ENCODE measurements at places on chromosomes 5 and 9.

DNA sequence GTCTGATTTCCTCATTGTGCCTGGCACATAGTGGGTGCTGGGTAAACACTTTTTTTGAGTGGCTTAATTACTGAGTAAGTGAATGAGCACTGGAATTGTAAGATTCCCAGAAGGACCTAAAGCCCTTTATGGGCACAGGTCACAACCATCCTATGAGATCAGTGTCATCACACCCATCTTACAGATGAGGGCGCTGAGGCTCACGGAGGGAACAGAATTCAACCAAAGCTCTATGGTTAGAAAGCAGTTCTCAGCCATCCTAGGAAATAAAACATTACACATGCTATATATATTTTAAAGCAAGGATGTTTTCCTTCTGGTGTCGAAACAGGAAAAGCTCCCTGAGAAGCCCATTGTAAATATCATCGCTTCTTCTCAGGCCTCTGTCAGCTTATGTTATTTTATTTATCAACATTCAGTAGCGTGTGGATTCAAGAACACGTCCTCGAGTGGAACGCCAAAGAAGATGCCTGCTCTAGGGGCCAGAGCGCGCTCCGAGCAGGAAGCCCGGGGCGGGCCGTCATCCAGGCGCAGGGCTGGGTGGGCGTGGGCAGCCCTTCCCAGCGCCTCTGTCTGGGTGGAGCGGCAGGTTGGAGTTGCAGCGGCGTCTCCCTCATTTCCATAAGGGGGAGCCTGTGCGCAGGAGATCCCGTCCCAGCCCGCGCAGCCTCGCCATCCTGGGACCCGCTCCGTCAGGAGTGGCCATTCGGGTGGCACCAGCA lies 155.8 kb upstream of the SMIM23 start:
- DNase-seq, result no peak

- DNase-seq, result no peak
Measured at GRCh38 chr5:156339139-156339841, 12.3 kb downstream of the SGCD start.

DNA sequence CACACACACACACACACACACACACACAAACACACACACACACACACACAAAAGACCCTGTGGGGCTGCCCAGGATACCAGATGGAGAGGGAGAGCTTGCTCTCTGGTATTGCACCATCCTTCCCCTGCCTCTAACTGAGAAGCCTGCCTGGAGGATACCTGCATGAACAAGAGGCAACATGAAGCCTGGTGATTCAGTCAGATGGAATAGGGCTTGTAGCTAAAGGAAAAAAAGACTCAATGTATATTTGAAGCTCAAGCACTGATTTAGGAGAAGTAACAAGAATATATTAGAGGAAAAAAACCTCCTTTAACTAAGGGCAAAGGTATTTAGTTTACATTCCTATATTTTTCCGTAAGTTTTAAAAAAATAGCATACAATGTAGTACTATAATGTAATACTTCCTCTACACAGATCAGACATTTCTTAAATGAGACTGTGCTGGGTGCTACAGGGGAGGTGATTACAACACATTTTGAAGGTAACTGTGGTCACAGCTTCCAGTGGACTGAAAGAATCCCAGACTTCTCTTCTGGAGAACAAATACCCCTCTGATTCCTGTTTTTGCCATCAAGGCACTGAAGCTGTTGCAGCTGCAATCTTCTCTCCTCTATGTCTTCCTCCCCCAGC lies 169.3 kb downstream of the DCP2 start:
- DNase-seq, result no peak

DNA sequence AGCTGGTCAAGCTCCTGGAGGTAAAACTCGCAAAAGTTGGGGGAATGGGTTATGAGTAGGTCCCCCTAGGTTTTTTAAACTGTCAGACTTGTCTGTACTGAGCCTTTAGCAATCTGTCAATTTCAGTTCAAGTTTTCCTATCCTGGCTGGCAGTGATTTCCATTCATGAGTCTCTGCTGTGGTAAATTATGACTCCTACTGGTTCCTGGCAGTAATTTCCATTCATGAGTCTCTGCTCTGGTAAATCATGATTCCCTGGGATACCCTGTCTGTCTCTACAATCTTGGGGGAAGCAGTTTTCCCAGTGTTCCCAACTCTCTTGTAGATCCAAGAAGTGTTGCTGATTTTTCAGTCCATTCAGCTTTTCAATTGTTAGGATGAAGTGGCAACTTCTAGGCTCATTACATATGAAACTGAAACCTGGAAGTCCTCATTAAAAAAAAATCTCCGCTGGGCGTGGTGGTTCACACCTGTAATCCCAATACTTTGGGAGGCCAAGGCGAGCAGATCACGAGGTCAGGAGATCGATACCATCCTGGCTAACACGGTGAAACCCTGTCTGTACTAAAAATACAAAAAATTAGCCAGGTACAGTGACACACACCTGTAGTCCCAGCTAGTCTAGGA lies 91.3 kb upstream of the GPBP1 start:
- DNase-seq, result no peak

DNA sequence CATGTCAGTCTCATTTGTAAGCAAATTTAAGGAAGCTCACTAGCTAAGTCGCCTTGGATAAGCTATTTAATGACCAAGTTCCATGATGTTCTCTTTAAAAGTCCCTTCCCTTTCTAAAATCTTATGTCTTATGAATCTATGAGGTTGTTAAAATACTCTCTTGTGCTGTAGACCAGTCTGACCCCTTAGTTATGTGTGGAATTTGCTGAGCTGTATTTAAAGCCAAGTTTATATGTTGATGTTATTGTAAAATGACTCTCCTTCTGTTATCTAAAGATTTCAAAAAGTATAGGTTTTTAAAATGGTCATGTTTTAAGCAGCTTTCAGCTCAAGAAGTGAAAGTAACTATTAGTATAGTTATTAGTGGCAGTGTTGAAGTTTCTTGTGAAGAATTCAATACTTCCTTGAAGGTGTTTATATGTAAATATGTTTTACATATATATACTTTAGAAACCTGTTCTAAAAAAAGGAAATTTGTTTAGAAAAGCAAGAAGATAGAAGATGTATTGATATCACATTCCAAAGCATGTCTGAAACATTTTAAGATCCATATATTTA lies 92.2 kb downstream of the CDC42SE2 start:
- DNase-seq, result no peak

GRCh38 chr5:123721675-123722276 lies 209.8 kb downstream of the CSNK1G3 start:
- DNase-seq, result no peak

GRCh38 chr5:177598477-177598876 lies 1.5 kb upstream of the B4GALT7 start:
- no peak for DNase-seq

Measured in stimulated activated CD4-positive, alpha-beta T cell treated with anti-CD3 and anti-CD28 coated beads, Interleukin-4, amount 100 ng/mL, for 24 hours (primary cell).